ENCODE measurements at places on chromosomes 13 and 19. TPM values are rescaled to one million over a fixed set of nuclear protein-coding genes. Genes with fewer than 3 reads are reported as not detected.

The SLC35E1 gene
- total RNA-seq = 32.1 TPM

The KIR3DL1 gene
- not detected for total RNA-seq

The ZNF878 gene
- total RNA-seq = 0.38 TPM

The CEACAM1 gene
- total RNA-seq = 4.3 TPM

The LIG4 gene
- total RNA-seq = 5.8 TPM
